ENCODE measurements at places on chromosomes 7 and 10.

DNA sequence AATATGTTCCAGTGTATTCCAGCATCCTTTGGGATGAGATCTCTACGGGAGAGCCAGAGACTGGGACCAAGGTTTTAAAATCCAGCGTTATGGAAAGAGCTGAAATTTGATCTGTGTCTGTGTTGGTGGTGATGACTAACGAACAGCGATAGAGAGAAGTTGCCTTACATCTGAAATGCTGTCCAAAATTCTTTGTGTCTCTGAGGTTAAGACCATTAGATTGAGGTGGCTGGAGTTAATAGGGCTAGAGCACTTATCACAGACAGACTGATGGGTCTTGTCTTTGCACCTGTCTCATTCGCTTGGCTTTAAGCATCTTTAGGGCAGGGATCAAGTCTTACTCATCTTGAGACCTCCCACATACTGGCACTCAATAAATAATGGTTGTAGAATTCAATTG lies 41.0 kb upstream of the RAPGEF5 start:
- no peak for DNase-seq

DNA sequence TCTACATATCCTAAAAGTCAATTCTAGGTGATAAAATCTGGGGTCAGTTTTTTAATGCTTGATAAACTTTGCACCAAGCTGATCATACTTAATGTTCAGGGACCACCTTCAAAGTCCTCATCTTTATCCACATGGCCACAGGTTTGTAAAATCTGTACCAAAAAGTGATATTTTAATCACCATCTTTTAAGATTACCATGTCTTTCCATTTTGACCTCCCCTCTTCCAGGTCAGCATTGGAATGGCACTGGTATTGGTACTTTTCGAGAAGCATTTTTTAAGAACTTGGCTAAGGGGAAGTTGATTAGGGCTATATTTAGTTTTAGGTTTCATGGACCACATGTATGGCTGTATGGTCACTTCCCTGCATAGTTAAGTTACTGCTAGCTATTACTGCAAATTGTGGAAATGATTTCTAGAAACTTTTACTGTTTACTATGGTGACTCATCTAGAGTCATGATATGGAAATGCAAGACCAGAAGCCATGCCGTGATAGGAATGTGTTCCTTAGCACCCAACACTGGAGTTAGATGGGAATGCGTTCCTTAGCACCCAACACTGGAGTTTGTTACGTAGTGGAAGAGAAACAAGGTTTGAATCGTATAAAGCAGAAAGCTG lies 50.8 kb upstream of the ABLIM1 start:
- no peak for DNase-seq

DNA sequence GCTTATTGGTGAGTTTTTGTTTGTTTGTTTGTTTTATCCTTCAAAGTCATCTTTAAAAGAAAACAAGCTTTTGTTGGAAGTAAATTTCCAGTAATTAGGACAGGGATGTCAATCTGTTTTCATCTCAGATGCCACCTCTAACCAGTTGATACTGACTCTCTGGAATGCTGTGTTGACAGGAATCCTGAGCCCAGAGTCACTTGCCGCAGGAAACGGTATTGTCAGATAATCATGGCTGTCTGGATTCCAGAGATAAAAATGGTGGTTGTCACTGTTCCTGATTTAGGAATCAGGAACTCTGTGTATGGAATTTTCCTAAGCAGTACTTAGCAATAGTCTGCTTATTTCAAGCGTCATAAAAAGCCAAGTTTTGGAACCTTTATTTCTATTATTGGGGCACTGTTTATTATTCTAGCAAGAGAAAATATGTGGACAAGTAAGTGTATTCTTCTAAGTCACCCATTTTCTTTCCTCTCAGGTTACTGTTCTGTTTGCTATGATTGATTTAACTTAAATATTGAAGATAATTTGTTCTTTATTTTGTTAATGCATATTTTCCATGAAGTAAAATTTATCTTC lies 39.2 kb downstream of the CDC123 start:
- DNase-seq: no peak

DNA sequence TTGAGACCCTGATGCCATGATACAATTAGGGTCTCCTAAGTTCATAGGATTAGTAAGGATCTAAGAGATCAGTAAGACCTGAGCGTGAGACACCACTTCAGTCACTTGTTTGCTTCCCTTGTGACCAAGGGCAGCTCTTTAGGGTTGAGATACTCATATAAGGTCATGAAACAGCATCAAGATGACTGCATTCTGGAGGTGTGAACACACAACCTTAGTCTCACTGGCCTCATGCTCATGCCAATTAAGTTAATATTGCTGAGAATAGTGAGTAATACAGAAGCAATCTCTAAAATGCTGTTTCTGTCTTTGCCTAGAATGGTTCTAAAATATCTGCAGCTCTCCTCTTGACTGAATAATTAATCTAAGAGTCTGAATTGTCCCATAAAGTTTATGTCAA lies 39.6 kb upstream of the KLHL7 start:
- DNase-seq: no peak

GRCh38 chr10:26780106-26780792 lies 80.5 kb downstream of the ABI1 start:
- DNase-seq: no peak

- no peak for DNase-seq
Measured at GRCh38 chr10:26738301-26738911, 40.9 kb downstream of the PDSS1 start.

DNA sequence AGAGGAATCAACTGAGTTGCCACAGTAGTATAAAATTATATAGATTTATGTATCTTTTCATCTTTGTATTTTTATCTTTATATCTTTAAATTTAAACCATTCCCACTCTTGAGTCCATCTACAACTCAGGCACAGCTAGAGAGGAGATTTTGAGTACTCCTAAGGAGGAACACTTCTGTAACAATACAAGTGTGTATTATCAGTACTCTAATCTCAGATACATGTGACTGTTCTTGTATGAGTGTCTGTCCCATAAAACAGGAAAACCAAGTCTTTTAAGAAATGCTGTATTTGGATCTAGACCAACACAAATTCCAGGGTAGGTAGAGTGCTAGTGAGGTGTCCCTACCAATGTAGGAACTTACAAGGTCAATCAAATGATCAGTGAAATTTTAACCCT lies 1428.0 kb upstream of the LRRTM3 start:
- no peak for DNase-seq

GRCh38 chr10:132677473-132678227 lies 108.3 kb downstream of the NKX6-2 start:
- DNase-seq: no peak

GRCh38 chr10:98306501-98306900 lies 38.5 kb upstream of the LOXL4 start:
- no peak for DNase-seq

DNA sequence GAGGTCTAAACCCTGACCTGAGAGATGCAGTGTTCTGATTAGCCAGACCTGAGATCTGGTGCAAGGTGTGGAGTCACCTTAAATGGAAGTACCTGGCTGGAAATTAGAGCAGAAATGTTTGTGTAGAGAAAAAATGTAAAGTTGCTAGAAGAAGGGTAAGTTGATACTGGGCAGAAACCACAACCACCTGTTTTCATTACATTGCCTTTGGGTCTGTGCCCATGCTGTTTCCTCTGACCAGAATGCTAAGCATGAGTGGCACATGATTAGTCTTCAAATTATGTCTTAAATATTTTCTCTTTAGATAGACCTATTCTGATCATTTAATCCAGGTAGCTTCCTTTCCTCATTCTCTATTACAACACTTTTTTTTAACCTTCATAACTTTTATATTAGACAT lies 69.0 kb downstream of the CASD1 start:
- DNase-seq: no peak

- DNase-seq: no peak
Measured at GRCh38 chr10:72250666-72251065, 23.1 kb upstream of the DDIT4 start.

DNA sequence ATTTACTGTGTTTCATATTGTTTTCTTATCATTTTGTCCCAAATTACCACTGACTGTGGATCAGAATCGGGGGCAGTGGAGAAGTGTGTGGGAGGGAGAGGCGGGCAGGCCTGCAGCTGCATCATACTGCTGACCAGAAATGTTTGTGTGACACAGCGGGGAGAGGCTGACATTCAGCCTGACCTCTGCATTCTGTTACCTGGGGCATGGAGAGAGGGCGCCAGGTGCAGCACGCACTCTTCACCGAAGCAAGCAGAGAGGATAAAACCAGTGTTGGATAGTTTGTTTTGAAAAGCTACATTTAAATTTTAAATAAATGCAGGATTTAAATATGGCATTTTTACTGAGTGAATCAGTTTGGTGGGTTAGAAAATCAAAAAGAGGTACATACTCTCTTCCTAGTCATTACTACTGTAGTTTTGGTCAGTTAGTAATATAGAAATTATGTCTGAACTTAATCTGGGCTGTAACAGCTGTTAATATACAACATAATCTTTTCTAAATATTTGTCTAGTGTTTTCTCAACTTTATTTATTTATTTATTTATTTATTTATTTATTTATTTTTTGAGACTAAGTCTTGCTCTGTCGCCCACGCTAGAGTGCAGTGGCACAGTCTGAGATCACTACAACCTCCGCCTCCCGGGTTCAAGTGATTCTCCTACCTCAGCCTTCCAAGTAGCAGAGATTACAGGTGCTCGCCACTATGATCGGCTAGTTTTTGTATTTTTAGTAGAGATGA lies 8.8 kb upstream of the STMP1 start:
- DNase-seq: no peak

DNA sequence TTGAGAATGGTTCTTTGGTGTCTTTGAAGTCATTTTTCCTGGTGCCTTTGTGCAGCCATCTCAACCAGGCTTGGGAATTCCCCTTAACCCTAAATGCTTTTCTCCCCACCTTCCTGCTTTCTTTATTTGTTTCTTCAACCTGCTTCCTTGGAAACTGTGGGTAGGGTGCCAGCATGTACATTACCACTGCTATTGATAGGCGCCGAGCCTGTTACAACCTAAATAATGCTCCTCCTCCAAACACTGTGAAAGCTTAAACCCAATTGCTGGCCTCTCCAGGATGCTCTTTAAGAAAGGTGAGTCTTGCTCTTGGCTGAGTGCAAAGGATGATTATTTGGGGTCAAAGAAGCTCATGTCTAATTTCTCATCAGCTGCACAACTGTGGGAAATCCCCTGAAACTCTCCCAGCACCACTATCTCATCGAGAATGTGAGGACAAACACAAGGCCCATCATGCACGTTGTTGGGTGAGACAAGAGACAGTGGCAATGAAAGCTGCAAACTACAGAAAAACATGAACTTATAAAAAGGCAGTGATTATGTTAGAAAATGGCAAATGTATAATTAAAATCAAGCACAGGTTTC lies 285.5 kb upstream of the IGFBP3 start:
- no peak for DNase-seq

GRCh38 chr7:109864230-109864629 lies 1226.7 kb upstream of the LRRN3 start:
- DNase-seq: no peak

- no peak for DNase-seq
Measured at GRCh38 chr10:78319371-78319770, 285.7 kb downstream of the RPS24 start.

DNA sequence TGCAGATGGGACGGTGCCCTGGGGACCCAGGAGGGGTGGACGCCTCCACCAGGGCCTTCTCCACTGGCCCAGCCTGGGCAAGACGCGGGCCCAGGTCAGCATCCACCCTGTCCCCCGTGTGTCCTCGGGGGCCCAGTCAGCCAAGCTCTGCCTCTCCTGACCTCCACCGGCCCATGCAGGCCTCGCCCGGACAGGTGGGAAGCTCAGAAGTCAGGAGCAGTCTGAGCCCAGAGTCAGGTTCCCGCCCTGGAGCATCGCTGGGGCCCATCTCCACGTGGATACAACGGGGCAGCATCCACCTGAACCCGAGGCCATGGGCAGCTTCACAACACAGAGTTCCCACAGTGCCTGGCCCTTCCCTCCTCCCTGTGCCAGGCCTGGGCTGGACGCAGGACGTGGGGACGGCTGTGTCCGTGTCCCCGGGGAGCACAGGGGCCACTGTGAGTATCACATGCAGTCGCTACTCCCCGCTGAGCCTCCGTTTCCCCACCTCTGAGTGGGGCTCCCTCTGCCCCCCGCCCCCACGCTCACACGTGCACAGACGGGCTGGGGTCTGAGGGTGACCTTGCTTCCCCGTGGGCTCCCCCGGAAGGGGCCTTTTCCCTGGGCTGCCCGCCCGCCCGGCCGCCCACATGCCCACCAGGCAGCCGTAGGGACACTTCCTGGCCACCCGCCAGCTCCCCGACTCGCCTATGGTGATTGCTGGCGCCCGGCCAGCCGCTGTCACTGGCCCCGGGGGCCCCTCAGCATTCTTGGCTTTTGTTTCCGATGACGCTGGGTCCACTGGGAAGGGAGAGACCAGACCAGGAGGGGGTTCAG lies 64.3 kb downstream of the PDGFA start:
- DNase-seq: peak; percentile 67

DNA sequence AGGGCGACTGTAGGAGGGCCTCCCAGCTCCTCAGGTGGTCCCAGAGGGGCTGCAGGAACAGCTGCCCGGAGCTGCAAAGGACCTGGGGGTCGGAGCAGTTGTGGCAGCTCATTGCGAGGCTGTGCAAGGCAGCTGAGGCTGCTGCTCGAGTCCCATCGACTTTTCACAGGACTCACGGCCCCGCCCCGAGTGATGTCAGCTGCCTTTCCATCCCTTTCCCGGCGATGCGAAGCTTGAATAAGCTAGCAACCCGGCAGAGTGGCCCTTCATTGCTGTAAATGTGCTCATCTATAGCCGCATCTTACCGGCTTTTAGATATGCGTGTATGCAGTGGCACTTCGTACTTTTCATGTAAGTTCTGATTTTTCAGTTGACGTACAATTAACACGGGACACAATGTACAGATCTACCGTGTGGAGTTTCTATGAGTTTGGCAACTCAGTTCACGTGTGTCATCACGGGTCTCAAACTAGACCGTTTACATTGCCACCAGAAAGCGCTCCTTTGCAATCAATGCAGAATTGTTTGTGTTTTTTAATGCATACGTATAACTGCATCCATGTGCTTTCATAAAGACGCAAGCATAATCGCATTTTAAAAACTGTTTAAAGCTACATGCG lies at the start of gene CH25H:
CH25H (minus strand) TSS at position 137 of the 620 bp plus-strand sequence; CDS start at position 112, 25 bp downstream.
- peak; percentile 59 for DNase-seq

- no peak for DNase-seq
Measured at GRCh38 chr10:1766049-1766448, 28.7 kb upstream of the ADARB2 start.

GRCh38 chr7:158827411-158828132 lies 1.7 kb downstream of the ESYT2 start:
- DNase-seq: no peak

Measured in HEK293T (cell line).